ENCODE measurements at places on chromosomes 4 and X.

DNA sequence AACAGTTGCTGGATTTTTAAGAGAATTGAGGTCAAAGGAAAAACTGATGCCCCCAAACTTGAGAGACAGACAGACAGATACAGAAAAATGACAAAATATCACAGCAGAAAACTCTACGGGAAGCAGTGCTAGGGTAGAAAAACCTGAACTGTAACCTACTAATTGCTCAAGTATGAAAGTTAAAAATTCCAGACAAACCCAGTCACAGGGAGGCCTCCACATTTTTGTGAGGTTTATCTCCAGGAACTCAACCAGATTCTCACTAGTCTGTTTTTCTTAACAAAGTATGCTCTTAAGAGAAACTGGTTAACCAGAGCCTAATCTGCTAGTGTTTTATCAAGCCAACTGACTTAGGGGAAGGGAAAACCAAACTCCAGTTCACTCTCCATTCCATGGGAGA, 19.9 kb upstream of the PPP3CA start:
- DNase-seq: peak; percentile 74

DNA sequence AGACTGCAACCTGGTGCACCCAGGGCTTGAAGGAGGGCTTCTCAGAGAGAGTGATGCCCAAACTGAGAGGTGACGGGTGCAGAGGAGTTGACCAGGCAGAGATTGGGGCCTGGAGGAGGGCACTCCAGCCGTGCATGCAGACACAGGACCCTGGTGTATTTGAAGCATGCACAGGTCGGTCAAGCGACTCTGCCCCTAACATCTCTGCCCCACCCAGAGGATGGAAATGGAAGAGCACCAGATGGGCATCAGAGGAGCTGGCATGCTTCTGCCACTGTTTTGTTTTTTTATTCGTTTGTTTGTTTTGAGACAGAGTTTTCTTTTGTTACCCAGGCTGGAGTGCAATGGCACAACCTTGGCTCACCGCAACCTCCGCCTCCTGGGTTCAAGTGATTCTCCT, 320.9 kb downstream of the EVC2 start:
- no peak for DNase-seq

DNA sequence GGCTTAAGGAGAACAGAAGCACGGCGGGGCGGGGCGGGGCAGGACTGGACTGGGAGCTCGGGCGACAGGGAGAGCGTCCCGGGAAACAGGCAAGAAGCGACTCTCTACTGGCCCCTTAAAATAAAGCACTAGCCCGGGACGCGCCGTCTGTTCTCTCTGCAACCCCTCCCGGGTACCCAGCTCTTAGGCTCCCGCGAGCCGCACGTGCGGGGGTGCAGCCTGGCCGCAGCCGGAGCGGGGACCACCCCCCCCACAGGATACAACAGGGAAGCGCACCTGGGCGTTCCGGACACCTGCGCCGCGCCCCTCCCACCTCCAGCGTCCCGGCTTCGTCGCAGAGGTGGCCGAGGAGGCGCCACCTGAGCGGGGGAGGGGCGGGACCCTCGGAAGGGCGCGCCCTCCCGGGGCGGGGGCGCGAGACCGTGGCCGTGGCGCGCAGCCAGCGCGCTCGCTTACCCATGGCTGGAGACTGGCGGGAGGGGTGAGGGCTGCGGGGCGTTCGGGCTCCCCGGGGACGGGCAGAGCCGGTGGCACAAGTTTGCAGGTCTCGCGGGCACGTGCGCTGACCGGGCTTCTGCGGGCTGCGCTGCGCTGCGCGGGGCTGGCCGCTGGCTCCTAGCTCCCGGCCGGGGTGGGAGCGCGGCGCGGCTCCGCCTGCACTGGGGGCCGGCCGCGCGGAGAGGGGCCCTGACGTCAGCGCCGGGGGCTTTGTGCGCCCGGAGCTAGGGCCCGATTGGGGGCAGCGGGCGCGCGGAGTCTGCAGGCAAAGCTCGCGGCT, 91.5 kb downstream of the GEMIN8 start:
- peak; percentile 62 for DNase-seq

DNA sequence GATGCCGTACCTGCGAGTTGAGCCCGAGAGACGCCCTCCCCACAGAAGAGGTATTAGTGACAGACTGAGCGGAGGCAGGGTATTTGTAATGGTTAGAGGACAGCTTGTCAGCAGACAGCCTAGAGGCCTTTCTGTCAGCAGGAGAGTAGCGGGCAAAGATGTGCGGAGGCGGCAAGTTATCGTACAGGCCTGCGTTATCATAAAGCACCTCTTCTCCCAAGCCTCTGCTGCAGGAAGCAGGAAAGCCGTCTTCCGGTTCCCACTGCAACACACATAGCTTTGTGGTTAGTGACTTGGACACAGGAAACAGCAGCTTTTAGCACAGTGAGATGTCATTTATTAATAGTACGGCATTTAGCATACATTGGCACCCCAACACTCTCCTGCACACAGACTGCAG, 158.3 kb downstream of the AFAP1 start:
- peak; percentile 48 for DNase-seq

DNA sequence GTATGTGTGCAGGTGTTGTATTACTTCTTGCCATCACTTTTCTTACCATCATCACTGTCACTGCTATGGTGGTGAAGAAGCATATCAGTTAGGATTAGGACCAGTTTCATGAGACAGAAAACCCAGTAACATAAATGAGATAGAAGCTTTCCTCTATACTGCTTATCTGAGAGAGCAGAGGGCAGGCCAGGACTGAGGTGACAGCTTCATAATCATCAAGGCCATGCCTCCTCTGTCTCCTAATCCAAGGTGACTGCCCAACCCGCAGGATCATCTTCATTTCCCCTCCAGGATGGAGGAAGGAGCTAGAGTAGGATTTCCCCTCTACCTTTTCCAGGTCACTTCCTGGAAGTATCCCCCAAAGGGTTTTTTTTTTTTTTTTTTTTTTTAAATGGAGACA, 35.4 kb downstream of the TMEM131L start:
- DNase-seq: peak; percentile 11

DNA sequence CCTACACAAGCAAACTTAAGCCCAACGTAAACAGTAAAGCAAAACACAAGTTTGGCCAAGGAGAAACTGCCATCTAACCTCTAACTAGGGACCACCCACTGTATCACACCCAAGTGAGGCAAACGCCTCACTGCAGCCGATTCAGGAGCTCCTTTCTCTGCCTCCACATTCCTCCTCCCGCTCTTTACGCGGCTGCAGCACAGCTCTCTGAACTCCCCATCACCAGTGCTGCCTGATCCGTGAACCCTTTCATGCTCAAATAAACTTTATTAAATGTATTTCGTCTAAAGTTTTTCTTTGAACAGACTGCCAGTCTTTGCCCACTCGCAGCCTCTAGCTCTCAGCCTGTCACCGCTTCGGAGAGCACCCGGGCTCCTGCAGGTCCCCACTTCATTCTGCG, 6.5 kb downstream of the PNMA6E start:
- no peak for DNase-seq

- no peak for DNase-seq
Measured at GRCh38 chr4:3475041-3475712, 12.1 kb downstream of the DOK7 start.

- no peak for DNase-seq
Measured at GRCh38 chr4:54695337-54695736, 37.6 kb downstream of the KIT start.

- DNase-seq: no peak
Measured at GRCh38 chr4:188002751-188003150, 7.2 kb downstream of the ZFP42 start.

DNA sequence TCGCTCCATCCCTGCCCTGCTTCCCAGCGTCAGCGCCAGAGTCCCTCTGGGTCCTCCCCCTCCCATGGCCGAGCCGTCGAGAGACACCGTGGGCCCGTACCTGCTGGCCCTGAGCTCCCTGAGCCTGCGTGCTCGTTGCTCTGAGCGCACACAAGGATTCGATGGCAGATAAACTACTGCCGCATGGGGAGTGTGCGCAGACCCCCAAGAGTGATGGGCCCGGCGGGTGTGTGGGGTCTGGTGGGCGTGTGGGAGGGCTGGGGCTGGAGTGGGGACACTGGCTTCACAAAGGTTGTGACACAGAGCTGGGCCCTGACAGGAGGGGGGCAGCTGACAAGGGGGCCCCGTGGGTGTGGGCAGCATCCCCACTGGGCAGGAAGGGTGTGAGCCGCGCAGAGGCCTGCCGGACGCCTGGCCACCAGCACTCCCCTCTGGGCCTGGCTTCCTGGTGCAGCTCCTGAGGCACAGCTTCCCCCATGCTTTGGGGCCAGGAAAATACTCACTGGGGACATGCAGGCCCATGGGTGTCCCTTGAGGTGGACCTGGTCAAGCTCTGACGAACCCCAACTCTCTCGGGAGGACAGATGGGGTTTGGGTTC, 4.8 kb upstream of the RGS12 start:
- DNase-seq: peak; percentile 48

DNA sequence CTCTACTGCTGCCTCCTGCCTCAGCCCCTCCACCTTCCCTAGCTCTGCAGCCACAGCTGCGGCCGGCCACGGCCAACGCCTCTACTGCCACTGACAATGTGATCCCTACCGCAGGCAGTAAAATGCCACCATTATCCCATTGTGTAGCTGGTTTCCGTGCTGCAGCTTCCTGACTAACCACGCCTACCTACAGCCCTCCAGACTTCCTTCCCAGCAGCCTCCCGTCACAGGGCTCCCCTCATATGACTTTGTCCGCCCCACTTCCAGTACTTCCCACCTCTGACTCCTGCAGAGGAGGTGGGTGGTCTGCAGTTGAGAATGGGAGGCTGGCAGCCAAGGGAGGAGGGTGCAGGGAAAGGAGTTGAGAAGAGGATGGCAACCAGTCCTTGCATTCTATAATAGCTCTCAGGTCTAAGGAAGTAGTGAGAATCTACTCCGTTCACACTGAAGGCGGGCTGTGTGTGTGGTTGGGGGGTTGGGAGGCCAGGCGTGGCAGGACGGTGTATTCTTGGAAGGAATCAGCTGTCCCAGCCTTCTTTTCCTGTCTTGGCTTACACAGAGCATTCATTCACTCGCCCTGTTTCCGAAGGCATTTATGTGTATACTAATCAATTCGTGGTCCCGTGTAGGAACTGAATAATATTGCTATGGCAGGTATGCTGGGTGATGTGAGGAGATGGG, 33.1 kb upstream of the USP51 start:
- DNase-seq: no peak

DNA sequence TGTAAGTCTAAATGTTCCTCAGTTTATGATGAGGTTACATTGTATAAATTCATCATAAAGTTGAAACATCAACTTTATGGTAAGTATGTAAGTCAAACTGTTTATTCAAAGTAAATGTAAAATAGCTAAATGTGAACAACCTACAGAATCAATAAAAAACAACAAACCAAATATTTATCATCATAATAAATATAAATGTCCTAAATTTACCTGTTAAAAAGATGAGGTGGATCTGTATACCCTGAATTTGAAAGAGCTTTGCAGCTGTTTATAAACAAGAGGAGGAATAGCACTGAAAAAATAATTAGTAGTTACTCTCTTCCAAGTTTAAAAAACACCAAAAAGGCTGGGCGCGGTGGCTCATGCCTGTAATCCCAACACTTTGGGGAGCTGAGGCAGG, 13.7 kb downstream of the ABHD18 start:
- DNase-seq: no peak

DNA sequence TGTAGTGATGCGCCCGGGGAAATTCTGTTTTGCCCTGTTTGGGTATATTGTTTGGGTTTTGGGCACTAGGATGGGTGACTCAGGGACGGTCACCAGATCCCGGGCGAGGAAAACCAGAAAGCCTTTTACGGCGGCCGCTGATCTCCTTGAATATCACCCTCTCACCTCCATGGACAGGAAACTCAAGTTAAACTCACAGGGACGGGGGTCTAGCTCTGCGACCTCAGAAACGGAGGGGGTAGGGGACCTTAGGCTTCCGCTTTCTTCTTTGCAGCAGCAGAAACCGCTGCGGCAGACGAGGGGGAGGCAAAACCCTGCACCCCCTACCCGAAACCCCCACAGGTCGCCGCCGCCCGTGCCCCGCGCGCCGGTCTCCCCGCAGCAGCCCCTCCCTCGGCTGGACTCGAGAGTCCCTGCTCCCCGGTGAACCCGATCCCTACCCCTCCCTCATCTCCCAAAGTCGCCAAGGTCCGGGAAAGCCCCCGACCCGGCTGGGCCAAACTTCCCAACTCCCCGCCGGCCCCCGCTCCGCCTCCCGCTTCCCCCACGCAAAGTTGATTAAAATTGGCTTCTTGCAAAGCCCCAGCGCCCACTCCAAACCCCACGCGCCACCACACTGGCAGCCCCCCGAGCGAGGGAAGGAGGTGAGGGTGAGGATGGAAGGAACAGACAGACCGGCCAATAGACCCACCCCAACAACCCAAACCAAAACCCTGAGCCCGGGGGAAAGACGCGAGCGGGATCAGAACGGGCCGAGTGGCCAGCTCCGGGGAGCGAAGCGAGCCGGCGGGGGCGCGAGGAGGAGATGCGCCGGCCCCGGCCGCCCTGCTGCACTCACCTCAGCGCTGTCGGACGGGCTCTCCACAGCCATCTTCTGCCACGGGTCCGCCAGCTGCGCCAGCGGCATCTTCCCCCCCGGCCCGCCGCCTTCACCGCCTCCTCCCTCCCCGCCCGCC, 705 bp downstream of the RPS6KA3 start:
- DNase-seq: peak; percentile 55

DNA sequence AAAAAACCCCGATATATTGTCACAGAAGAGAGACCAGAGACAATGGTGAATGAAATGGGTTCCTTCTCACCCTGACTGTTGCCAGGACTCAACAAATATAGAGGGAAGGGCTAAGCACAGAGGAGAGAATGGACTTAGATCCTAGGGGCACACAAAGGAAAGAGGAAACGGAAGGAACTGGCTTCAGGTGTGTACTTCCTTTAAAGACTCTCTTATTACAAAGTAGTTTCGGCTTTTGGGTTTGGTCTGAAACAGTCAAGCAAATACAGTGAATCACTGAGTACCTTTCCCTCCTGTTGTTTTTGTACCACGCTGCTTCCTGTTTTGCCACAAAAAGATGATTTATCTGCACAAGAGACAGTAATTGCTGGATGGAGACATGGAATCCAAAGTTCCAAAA, 46.1 kb upstream of the S100G start:
- no peak for DNase-seq

GRCh38 chr4:45442466-45442865, 681.4 kb downstream of the GABRG1 start:
- no peak for DNase-seq

DNA sequence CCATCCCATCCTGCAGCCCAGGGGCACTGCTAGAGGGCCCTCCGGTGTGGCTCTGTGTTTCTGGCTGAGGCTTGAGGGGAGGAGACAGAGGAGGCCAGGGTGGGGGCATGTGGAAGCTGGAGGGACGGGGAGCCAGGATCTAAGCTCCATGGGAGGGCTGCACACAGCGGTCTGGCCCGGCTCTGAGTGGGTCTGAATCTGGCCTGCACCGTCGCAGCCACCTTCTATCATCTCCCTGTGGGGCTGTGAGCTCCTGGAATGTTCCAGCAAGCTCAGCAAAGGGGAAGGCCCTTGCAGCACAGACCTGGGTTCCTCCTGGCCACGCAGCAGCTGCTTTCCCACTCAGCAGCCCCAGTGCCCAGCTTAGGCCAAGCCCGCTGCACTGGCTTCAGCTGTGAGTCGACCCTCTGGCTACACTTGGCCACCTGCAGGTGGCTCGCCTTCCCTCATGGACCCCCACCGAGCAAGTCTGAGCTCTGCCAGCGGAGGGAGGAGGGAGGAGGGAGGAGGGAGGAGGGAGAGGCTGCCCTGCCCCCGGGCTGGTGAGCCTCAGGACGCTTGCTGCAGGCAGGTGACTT, 5.3 kb downstream of the NKX1-1 start:
- DNase-seq: peak; percentile 49
